GM12891 (cell line): ENCODE measurements at places on chromosomes 6 and 20.

GRCh38 chr6:150719099-150719766, 119.5 kb downstream of the PLEKHG1 start:
- no peak for DNase-seq

DNA sequence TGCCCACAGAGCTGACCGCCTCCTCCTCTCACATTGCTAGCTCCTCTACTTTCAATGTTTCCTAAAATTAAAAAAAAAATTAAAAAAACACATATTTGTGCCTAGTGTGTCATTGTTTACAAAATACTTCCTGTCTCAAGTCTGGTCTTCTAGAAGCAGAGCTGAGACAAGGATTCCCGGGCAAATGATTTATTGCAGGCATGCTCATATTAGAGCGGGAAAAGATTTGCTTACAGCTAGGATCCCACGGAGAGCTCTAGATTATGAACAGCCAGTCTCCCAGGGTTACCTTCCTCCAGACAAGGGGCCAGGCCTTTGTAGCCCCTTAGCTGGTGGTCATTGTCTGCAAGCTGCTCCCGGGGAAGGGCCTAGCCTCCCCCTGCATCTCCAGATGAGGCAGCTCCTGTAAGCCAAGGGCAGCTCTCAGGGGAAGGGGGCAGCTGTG, 9.4 kb downstream of the PACSIN1 start:
- no peak for DNase-seq

DNA sequence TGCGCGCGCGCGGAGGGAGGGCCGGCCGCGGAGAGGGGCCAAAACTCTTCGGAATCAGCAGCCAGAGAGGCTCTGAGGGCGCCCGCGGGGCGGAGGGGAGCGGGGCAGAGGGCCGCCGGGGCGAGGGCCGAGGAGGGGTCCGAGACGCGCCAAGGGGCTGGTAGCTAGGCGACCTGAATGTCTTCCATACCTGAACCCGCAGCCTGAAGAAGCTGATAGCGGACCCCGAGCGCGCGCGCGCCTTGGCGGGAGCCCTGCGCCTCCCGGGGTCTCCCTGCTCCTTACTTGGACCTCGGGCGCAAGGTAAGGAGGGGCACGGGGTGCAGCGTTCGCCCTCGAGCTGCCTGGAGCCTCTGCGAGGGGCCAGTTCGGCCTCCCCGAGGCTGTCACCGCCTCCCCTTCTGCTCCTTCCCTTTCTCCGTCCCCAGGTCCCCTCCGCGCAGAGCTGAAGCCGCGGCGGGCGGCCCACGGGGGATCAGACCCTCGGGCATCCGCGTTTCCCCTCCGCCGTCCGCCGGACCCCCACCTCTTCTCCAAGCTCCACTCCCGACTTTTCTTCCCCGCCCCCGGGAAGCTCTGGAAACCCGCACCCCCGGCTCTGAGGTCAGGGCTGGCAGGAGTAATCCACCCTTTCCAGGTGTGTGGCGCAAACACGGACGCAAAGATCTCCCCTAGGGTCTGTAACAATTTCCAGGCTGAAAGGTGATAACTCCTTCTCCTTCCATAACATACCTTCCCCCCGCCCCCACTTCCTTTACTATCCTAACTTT, 13.1 kb upstream of the DEK start:
- DNase-seq, result no peak

DNA sequence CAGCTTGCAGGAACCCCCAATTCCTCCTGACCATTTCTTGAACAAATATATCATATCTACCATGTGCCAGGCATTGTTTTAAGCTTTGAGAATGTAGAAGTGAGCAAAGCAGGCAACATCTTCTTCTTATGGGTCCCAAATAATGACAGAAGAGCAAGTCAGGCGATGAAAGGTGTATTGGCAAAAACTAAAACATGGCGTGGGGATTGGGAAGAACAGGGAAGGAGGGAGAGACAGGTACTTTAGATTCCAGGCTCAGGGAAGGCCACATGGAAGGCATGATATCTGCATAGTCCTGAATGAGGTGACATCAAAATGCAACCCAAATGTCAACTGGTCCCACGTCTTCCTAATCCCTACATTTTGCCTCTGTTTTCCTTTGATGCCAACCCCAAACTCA, 187.1 kb downstream of the ZNF217 start:
- no peak for DNase-seq

DNA sequence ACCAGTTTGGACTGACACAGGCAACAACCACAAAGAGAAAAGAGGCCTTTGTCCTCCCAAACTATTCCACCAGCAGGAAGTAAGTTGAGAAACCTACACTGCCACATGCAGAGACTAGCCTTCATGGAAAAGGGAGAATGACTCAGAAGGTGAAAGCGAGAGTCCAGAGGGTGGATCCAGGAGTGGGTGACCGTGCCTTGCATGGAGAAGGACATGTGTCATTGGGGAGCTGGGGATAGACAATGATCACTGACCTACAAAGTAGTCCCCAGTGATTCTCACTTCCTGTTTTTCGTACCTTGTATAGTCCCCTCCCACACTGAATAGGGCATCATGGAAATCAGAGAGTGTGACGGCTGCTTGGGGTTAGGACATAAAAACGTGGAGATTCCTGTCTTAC, 91.9 kb downstream of the MYLK4 start:
- DNase-seq, result no peak

GRCh38 chr20:15487030-15487429, 1086.2 kb downstream of the KIF16B start:
- DNase-seq, result no peak

DNA sequence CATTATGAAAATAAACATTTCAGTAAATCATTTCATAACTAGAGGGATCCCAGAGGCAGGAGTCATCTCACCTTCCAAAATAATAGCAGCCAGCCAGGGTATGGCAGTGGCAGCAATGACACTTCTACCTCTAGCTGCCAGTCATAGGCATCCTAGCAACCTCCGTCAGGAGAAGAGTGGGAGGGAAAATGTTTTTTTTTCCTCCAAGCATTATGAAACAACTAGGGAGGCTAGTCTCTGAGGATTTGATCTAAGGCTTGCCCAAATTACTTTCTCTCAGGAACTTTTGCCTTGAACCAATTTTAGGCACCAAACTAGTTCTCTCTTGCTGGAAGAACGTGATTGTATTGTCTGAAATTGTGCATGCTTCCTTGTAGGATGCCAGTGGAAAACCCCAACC, 208.7 kb upstream of the PREP start:
- DNase-seq, result no peak

DNA sequence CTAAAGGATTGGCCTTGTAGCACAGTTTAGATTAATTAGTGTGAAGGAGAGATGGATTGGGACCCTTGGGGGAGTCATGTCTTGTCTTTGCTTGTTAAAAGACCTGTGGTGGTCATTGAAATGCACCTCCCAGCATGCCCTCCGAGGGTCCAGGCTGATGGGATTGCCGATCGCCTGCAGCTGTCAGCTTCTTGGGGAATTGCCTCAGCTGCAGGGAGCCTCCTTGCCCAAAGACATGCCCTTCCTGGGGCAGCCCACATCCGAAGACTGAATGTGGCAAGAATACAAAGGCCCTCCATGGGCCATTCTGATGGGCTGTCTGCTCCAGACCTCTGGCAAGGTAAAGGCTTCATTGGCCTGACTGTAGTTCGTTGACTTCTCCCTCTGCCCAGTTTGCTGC, 150.7 kb downstream of the FARS2 start:
- no peak for DNase-seq

- DNase-seq, result no peak
Measured at GRCh38 chr6:139883776-139884175, 509.3 kb upstream of the CITED2 start.

DNA sequence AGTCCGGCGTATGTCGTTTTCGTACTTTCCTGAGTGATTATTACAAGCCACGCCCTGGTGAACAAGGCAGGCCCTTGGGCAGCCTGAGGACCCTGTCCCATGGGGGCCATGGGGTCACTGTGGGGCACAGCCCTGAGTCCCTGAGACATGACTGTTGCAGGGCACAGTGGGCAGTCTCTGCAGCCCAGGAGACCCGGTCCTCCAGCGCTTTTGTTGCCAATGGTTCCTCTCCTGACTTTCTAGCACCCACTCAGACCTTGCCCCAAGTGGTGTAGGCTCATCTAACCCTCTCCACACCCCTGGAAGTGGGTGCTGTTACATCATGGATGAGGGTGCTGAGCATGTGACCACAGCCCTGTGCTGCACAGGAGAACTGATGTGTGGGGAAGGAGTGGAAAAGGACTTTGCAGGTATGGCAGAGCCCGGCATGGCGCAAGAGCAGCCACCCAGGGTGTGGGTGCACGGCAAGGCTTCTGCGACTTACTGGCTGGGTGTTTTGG, 319.5 kb downstream of the TAF4 start:
- no peak for DNase-seq

DNA sequence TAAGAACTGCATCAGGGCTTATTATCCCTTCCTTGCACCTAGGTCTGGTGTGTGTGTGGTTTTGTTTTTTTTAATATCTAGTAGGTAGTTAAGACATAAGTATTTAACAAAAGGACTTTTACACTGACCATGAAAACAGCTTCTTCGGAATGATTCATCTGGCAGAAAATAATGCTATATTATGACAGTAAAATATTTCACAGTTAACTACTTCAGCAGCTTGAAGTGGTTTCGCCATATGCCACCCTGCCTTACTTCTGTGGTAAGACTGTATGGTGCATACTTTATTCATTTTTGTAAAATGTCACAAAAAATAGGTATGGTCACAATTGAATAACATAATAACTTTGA, 858 bp upstream of the PTPRK start:
- DNase-seq, result no peak

DNA sequence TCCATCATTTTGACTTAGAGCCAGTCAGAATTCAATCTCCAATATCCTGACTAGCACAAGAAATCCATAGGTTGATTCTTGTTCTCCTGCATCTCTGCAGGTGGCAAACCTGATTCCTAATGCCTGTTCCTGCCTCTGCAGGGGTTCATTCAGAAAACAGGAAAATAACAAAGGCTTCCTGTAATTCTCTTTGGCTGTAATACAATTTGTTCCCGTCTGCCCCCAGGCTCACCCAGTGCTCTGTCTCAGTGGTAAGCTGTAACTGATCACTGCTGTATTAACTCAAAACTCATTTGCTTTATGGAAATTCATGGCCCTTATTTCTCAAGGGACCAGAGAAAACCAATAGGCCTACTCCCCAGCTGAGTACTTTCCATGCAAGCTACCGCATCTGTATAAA, 88.6 kb downstream of the OPRM1 start:
- no peak for DNase-seq
